GM23248 (cell line): ENCODE measurements at places on chromosomes 3 and 15. TPM values are rescaled to one million over a fixed set of nuclear protein-coding genes. Genes with fewer than 3 reads are reported as not detected.

ST3GAL6 gene
- polyA plus RNA-seq: 0.56 and 1.9 TPM in 2 replicates

DNA sequence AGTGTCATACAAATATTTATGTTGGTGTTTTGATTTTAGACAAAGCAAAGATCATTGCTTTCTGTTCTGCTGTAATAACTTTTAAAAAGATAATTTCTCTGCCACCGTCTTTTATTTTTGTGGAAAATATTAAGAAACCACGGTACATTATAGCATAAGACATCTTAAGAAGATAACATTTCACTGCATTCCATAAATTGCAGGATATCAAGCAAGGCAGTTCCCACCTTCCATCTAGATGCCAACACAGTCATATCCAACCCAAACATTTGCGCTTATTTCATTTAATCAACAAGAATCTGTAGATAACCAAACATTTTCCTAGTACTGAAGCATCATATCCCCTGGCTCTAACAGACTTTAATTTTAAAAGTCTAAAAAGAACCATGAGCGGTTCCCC is 25.1 kb downstream of the ARHGAP31 start:
- DNase-seq: no peak

GRCh38 chr3:30282154-30282696 is 324.2 kb upstream of the TGFBR2 start:
- peak; percentile 96 for DNase-seq

- no peak for DNase-seq
Observed at GRCh38 chr15:29880341-29880740, 58.1 kb upstream of the TJP1 start.

- no peak for DNase-seq
Observed at GRCh38 chr15:93154666-93155065, 65.7 kb upstream of the RGMA start.

DNA sequence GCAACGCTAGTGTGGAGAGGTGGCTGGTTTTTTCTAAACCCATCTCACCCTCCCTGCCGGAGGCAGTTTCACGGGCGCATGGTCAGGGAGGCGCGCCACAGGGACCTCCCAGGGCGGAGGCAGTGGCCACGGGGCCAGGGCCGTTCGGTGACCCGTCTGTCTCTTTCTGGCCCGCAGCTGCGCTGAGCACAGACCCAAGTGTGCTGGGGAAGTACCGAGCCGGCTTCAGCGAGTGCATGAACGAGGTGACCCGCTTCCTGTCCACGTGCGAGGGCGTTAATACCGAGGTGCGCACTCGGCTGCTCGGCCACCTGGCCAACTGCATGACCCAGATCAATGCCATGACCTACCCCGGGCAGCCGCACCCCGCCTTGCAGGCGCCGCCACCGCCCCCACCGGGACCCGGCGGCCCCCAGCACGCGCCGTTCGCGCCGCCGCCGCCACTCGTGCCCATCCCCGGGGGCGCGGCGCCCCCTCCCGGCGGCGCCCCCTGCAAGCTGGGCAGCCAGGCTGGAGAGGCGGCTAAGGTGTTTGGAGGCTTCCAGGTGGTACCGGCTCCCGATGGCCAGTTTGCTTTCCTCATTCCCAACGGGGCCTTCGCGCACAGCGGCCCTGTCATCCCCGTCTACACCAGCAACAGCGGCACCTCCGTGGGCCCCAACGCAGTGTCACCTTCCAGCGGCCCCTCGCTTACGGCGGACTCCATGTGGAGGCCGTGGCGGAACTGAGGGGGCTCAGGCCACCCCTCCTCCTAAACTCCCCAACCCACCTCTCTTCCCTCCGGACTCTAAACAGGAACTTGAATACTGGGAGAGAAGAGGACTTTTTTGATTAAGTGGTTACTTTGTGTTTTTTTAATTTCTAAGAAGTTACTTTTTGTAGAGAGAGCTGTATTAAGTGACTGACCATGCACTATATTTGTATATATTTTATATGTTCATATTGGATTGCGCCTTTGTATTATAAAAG is 1.8 kb downstream of the HES1 start:
- DNase-seq: peak; percentile 79

GRCh38 chr3:28151608-28152228 is 89.7 kb upstream of the CMC1 start:
- DNase-seq: no peak

- peak; percentile 58 for DNase-seq
Observed at GRCh38 chr3:143445118-143445517, 325.5 kb downstream of the CHST2 start.

GRCh38 chr3:175659670-175660350 is 800.7 kb downstream of the NAALADL2 start:
- DNase-seq: no peak

DNA sequence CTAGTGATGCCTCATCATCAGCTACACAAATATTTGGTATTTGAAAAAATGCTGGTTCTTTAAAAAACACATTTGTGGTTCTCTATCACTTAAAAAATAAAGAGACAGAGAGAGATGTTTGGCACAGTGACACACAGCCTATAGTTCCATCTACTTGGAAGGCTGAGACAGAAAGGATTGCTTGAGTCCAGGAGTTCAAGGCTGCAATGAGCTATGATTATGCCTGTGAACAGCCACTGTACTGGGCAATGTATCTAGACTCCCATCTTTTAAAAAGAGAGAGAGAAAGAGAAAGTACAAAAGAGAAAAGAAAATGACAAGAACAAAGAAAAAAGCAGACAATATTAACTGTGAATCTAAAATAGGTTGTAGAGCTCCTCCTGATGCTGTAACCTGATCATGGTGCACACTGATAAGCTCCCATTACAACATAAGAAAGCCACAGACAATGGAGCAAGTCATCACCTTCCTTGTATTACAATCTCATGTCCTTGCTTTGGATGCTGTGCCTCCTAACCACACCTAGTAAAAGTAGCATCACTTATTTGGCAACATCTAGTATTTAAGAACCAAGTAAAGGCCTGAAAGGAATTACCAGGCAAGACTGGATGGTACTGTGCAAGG is 31.7 kb upstream of the MAP4 start:
- no peak for DNase-seq

ACVR2B gene
- polyA plus RNA-seq: 0.16 TPM in 2 replicates

CHRNA3 gene
- not detected in 2 replicates for polyA plus RNA-seq

- no peak for DNase-seq
Observed at GRCh38 chr15:37792351-37792750, 142.1 kb upstream of the TMCO5A start.

GRCh38 chr15:76846782-76847181 is 58.4 kb downstream of the SCAPER start:
- DNase-seq: no peak

DNA sequence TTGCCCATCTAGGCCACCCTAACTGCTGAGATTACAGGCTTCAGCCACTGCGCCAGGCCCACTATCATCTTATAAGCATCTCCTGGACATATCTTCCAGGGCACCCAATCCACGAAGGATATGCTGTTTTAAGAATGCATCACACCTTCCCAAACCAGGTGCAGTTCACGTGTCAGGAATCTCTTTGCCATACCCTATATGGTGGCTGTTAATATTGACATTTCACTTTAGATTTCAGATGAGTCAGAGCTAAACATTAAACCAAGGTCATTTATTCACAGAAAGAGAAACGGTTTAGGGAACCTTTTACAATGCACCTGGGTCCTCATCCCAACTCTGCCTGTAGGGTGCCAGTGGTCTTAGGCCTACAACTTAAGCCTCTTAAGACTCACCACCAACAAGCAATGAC is 85.7 kb downstream of the TBL1XR1 start:
- no peak for DNase-seq

RAB8B gene
- 37.8 and 43.6 TPM in 2 replicates for polyA plus RNA-seq

GRCh38 chr3:13792512-13793371 is 87.1 kb downstream of the WNT7A start:
- DNase-seq: no peak

CFAP161 gene
- polyA plus RNA-seq: not detected in 2 replicates

DLG1 gene
- 19.6 and 23.2 TPM in 2 replicates for polyA plus RNA-seq

DNA sequence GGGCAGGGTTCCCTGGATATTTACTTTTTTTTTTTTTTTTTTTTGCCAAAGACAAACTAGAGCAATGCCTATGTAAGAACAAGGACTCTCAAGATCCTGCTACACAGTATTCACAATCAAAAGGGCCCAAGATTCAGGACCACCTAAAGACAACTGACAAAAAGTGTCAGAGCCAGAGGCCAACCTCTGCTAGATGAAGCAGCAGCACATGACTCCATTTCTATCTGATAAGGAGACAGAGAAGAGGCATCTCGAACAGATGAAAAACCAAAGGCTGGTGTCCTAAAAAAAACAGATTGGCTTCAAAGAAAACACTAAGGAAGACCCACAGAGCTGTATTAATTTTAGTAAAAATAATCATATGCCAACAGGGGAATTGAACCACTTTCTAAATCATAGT is 20.0 kb downstream of the CMTM6 start:
- no peak for DNase-seq

DNA sequence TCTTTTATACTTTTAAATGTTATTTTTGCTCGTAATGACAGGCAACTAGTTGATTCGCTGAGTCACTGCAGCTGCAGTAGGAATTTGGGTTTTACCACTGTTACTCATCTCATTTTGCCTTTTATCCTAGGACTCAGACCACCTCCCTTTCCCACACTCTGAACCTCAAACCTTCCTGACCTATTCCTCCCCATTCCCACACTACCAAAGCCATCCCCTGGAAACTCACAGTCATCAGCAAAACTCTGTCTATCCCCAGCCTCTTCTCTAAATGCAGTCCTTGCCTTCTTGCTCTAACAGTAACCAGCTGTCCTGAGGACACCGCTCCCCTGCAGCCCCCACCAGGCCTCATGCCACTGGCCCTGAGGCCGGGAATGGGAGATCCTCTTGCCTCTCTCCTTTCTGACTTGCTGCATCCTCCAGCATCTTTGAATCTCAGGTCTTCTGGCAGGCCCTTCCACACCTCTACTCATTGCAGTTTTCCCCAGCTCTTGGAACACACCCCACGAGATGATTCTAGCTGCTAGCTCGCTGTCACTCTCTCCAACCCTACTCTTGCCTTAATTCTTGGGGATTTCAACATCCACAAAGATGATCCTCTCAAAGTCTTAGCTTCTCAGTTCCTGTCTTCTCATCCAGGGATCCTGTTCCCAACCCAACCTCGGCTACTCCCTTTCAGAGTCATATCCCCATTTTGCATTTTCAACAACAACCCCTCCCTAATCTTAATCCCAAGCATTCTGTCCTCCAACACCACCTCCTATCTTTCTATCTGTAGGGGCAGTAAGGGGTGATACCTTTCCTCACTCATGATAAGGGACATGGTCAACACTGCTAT is 55.9 kb upstream of the C3orf80 start:
- peak; percentile 96 for DNase-seq

DNA sequence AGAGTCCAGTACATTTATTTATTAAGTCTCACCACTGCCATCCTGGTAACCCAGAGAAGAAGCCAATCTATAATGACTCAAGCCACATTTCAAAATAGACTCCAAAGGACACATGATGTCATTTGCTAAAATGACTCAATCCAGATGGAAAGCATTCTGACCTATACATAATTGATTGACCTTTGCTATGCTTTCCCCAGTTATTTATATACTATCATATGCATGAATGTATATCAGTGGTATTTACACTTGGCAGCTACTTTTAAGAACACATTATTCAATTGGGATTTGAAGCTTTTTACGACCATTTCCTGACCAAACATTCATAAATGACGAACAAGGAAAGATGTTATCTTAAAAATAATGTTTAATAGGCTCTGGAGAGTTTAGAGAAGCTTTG is 297.2 kb downstream of the FHIT start:
- DNase-seq: peak; percentile 80

GRCh38 chr15:34650177-34650576 is 66.7 kb upstream of the GOLGA8B start:
- peak; percentile 89 for DNase-seq

GRCh38 chr3:21526461-21526860 is 224.5 kb downstream of the ZNF385D start:
- no peak for DNase-seq

- DNase-seq: no peak
Observed at GRCh38 chr3:4834403-4834866, 144.8 kb upstream of the BHLHE40 start.

DNA sequence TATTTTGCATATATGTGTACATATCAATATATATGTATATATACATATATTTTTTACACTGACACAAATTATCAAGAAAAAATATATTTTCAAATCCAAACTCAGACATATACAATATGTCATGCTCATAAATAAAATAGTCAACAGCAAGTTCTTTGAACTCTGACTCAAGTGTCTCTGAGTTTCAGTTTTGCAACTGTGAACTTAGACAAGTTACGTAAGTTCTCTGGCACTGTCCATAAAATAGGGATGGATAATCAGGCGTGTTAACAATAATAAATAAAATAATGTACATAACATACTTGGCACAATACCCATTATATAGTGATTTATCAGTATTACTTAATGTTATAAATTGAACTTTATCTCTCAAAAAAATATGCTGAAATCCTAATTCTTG is 12.1 kb upstream of the XRN1 start:
- DNase-seq: peak; percentile 7

POLQ gene
- 0.81 and 1.0 TPM in 2 replicates for polyA plus RNA-seq

DNA sequence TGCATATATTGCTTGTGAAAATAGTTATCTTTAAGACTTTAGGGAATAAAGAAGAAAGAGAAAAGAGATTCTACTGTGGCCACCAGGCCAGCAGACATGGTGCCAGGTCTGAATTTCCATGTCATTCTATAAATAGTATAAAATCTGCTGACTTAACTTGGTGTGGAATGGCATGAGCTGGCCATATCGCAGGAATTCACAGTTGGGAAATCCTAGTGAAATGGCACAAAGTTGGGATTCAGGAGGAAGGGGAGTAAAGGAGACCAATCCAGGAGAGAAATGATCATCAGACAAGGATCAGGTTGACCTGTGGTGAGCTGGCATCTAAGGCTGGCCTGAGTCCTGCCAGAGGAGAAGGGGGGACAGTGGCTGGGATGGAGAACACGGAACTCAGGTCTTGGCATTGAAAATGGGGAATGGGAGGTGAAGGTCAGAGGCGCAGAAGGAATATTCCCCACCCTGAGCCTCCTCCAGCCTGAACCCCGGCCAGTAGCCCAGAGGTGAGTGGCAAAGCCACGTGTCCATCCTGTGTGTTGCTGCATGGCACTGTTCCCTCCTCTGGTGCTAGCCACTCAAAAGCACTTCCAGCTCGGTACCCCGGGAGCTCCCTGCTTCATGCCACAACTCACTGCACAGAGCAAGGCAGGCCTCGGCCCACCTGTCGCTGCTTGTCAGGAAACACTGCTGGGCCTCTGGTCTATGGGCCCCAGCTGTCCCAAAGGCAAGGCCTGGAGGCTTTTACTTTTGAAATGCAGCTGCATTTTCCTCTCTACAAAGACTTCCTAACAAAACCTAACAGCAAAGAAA is 51.4 kb downstream of the SSUH2 start:
- peak; percentile 69 for DNase-seq

THRB gene
- polyA plus RNA-seq: 3.3 and 3.9 TPM in 2 replicates

GRCh38 chr15:63488398-63488960 is 15.9 kb upstream of the USP3 start:
- no peak for DNase-seq

DNA sequence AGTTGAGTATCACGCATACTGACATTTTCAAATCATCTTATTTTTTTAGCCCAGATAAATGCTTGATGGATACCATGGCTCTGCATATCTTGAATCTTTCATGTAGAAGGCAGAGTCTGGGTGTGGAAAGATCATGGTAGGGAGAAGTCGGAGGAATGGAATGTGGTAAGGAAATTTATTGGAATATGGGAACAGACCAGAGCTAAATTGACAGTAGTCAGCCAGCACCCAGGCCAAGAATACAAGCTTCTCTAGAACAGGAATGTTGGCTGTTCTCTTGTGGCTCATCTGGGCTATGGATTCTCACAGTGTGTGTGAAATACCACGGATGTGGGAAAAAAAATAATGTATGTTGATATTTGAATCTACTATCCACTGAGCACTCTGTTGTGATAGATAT is 305.7 kb upstream of the COL8A1 start:
- DNase-seq: peak; percentile 15

MKRN2 gene
- polyA plus RNA-seq: 43.7 and 47.2 TPM in 2 replicates

ZNF80 gene
- polyA plus RNA-seq: not detected in 2 replicates

GRCh38 chr15:31238906-31239305 is 87.7 kb upstream of the KLF13 start:
- no peak for DNase-seq
